ENCODE measurements at places on chromosomes 16 and 17. TPM values are rescaled to one million over a fixed set of nuclear protein-coding genes. Genes with fewer than 3 reads are reported as not detected.

TBX6 gene
- 2.1 TPM for total RNA-seq

FADS6 gene
- total RNA-seq, result not detected

DRC7 gene
- total RNA-seq, result not detected

TSPAN10 gene
- total RNA-seq, result 0.48 TPM

GCSH gene
- total RNA-seq, result 7.2 TPM

PLA2G10 gene
- not detected for total RNA-seq

SLC47A2 gene
- not detected for total RNA-seq

TMEM100 gene
- total RNA-seq, result not detected

ADGRG3 gene
- not detected for total RNA-seq

ITGA2B gene
- total RNA-seq, result 0.40 TPM

SKAP1 gene
- 139 TPM for total RNA-seq

XAF1 gene
- total RNA-seq, result 156 TPM

ODAD4 gene
- total RNA-seq, result 0.89 TPM

SYT17 gene
- total RNA-seq, result not detected

EVPLL gene
- total RNA-seq, result not detected

PRAC2 gene
- not detected for total RNA-seq

Measured in activated naive CD4-positive, alpha-beta T cell treated with anti-CD3 and anti-CD28 coated beads, Interleukin-2, amount 10 ng/mL, durations not matched to agents 5 hours and 36 hours (primary cell).